Sigmoid colon (tissue), 7 donors: ENCODE measurements at places on chromosomes 5 and 9. TPM values are rescaled to one million over a fixed set of nuclear protein-coding genes. Genes with fewer than 3 reads are reported as not detected.

Gene GZMA
- total RNA-seq, result not detected

Gene AGXT2
- not detected for total RNA-seq

Gene SPOCK1
- 89.5 TPM for total RNA-seq

Gene CDKN2B
- 4.2 TPM for total RNA-seq

Gene VCAN
- 47.1 TPM for total RNA-seq

Gene FRMPD1
- total RNA-seq, result 0.71 TPM

- no peak for DNase-seq
Observed at GRCh38 chr9:132978451-132979131, at the start of gene GFI1B. Gene GFI1B, plus strand, starts transcription at chr9:132978694. Its CDS starts 7,985 bp downstream, at chr9:132986679.

- DNase-seq, result no peak
Observed at GRCh38 chr9:81002906-81003305, 686.4 kb downstream of the TLE1 start.

DNA sequence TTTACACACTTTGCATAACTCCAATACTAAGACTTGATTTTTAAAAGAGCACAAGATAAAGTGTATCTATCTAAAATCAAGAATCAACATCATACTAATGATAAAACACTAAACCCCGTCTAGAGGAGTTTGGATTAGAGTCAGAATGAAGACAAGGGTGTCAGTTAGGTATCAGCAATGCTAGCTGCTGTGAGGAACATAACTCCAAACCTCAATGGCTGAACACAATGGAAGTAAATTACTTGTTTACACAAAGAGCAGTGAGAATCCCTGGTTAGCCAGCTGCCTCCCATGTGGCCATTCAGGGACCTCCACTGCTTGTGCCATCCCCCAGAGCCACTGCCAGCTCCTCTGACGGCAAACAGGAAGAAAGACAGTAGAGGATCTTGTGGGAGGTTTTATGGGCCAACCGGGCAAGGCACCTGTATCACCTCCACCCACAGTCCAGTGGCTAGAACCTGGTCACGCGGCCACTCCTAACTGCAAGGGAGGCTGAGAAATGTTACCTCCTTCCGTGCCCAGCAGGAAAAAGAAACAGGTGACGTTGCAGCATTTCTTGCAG, 24.0 kb upstream of the GRHPR start:
- DNase-seq, result no peak

GRCh38 chr9:68711281-68711680, 6.2 kb downstream of the PIP5K1B start:
- DNase-seq, result no peak

DNA sequence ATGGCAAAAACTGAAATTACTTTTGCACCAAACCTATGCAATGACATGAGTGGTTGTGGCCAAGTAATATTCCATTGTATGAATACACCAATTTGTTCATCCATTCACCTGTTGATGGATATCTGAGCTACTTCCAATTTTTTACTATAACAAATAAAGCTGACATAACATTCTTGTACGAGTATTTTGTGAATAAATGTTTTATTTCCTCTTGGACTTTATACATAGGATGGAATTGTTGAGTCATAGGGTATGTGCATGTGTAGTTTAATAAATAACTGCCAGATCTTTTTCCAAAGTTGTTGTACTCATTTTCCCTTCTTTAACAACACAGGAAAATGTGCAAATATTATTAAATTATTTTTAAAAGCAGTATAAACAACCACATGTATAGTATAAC, 146.1 kb upstream of the ZNF462 start:
- no peak for DNase-seq

GRCh38 chr5:92378966-92379611, 996.0 kb upstream of the ARRDC3 start:
- no peak for DNase-seq

- DNase-seq, result no peak
Observed at GRCh38 chr5:18236386-18236785, 602.1 kb downstream of the TAF11L14 start.
